ENCODE measurements at places on chromosomes 7 and 10.
A peak's percentile ranks its signal among the peaks of the same experiment; 100 is the strongest.

DNA sequence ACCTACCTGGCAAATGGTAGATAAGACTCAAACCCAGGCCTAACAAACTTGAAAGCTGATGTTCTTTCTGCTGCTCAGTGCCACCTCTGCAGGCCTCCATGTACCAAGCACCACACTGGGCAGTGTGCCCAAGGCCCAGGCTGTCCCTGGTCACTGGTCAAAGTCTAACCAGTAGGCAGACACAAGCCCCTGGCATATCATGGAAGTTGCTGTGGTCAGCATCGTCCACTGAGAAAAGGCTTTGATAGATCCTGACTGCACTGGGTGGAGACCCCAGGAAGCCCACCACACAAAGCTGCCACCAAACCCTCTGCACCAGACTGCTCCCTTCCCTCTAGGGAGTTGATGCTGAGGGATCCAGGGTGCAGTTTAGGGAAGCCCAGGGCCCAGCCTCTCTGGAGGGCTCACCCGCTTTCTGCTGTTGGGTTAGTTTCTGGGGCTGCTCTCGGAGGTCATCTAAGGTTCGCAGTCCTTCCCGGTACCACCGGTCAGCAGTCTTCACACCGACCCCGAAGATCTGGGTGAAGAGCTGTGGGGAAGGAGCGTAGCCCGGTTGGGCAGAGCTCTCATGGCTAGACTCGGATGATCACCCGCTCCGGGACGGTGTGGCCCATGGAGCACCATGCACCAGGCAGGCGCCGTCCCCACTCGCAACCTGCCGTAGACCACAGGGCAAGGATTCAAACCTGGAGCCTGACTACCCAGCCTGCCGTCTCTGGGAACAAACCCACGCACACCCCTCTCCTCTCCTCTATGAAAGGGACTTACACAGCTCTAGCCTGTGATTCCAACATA is 6.0 kb downstream of the POLM start:
- DNase-seq, result no peak

DNA sequence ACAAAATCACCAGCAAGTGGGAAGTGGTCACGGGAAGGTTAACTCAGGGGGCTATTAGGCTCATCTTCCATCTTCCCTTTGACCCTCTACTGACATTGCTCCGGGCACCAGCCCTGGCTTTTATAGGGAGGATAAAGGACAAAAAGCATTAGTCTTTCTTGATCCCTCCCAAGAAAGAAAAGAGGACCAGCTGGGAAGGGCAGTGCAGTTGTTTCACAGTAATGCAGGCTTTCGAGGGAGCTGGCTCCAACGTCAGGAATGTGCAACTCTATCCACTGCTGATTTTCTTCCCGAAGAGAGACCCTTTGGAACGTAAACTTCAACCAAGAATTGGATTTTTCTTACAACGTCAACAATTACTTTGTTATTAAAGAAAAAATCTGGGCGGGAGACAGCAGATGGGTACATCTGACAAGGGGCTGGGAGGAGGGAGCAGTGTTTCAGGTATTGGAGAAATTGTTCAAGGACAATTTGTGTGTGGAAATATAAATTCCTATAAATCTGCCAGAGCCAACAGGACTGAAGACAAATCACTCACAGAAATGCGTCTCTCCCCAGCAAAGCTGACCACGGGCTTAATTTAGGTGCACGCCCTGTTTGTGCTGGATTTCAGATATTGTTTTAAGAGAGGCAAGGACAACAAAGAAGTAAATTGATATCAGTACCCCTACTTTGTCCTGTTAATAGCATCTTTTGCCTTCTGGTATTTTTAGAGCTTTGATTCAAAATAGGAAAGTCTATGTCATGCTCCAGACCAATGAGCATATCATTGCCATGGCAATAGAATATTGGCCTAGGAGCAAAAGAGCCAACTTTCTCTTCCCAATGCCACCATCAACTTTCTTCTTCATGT is 23.4 kb upstream of the ARID5B start:
- DNase-seq, result no peak

- no peak for DNase-seq
Observed at GRCh38 chr10:7826971-7827370, 8.7 kb downstream of the TAF3 start.

- DNase-seq, result no peak
Observed at GRCh38 chr10:42697926-42698325, 59.6 kb upstream of the ZNF33B start.

DNA sequence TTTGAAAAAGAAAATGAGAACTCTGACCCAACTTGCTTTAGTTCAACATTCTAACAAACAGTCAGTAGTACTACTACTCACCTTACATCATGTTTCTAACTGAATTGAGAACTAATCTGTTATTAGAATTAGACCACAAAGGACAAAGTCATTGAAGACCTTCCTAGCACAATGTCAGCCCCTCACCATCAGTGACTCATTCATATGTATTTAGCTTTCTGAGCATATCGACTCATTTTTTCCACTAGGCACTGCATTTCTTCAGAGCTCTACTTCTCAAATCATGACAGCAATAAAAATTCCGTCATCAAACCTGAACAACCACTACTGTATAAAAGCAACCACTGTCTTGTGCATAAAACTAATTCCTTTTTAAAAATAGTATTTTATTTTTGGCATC is 4.4 kb upstream of the LRRN3 start:
- no peak for DNase-seq

DNA sequence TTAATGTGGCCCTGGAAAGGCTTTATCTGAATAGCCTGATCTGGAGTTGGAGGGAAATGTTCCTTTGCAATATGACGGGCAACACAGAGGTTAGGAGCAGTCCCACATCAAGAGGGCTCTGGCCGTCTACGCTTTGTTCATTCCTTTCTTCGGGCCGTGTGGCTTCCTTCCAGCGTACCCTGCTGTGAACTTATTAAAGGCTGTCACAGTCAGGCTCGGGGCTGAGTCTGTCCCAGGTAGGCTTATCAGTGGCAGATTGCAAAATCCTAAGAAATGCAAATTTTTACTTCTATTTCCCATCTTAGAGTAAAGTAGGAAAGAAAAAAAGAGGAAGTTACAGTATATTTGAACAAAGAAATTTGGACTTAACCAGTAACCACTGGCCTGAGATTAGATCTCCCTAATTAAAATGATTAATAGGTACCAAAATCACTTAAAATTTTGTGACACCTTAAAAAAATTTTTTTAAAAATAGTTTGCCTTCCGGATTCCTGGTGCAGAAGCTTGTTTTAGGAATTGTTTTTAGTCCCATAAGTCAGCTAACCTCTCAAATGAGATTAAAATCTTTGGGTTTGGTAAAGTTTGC is 453.1 kb upstream of the MKI67 start:
- no peak for DNase-seq

DNA sequence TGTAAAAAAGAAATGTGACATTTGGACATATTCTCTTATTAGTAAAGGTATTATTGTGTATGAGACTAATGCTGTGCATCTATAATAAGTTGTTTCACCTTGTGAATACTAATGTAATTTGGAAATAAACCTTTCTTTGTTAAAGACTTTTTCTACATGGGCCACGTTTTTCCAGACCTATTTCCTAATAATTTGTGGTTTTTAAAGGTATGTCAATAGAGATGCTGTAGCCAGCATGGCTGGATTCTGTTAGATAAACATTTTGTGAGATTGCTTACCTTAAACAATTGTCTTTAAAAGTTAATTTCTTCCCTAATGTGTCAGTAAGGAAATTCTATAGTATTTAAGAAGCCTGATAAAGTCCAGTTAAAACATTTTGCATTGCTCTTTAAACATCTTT is 56.0 kb downstream of the KAT6B start:
- DNase-seq, result no peak

GRCh38 chr10:94129393-94130130 is 135.8 kb downstream of the PLCE1 start:
- no peak for DNase-seq

GRCh38 chr10:14478604-14479003 is 147.9 kb upstream of the FRMD4A start:
- DNase-seq, result no peak

GRCh38 chr10:78190051-78190825 is 156.6 kb downstream of the RPS24 start:
- DNase-seq, result no peak

GRCh38 chr10:15710455-15710854 is 9.3 kb downstream of the ITGA8 start:
- DNase-seq, result no peak

- DNase-seq, result no peak
Observed at GRCh38 chr10:43320226-43320625, 51.2 kb upstream of the FXYD4 start.

DNA sequence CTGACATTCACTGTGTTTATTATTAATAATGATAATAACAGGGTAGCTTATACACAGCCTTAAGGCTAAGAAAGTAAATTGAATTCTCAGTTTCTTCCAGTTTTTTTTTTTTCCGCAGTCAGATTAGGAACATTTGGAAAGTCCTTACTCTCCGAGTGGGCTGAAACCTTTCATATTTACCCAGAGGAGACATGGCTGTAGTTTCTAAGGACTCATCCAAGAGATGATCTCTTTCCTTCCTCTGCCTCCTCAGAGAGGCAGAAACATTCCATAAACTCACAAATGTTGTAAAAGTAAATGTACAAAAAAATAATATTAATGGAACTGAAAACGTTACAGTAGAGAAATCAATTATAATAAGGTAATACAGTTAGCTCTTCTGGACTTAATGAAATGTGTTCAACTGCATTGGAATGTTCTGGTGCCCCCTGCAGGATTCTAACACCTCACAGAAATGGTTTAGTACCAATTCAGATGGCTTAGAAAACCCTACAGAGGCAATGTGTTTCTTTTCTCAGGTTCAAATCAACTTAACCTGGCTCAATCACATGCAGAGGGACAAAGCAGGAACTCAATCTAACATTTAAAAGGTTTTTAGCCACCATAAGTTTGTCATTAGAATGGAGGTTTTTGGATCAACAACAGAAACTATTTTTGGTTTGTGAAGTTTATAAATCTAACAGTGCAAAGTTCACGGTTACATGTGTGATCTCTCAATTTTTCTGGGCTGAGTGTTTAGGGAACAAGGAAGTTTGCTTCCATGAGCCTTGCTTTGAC is 71.7 kb downstream of the ICA1 start:
- peak; percentile 55 for DNase-seq

GRCh38 chr10:86363184-86363832 is 3.3 kb downstream of the GRID1 start:
- no peak for DNase-seq
